ENCODE measurements at places on chromosomes 1 and 21.

- DNase-seq: no peak
These were observed 4.2 kb downstream of the ADORA3 start for GRCh38 chr1:111499026-111499785.

DNA sequence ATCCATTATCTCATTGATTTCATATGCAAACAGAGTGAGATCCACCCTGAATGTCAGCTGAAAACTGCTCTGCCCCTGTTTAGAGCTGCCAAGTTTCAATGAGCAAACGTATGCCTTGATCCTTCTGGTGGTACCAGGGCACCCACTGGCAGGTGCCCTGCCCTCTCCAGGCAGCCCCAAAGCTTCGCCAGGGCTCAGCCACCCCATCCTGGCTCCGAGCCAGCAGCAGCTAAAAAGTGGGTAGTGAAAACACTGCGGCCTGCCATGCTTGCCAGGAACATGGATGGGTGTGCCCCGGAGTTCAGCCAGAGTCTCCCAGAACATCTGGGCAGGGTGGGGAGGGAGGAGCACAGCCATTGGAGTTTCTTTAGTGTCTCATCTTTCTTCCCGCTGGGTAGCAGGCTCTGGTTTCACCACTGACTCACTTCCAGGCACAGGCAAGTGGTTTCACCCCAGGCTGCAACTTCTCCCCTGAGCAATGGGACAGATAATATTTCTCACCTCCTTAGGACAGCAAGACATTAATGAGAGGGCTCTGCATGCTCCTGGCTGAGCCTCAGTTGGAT lies 8.1 kb upstream of the LMX1A start:
- DNase-seq: peak; percentile 77

GRCh38 chr1:111497592-111497991 lies 5.8 kb downstream of the ADORA3 start:
- no peak for DNase-seq

- no peak for DNase-seq
These were observed 19.7 kb upstream of the AK2 start for GRCh38 chr1:33056426-33056825.

GRCh38 chr1:166282391-166283137 lies 115.8 kb upstream of the FAM78B start:
- DNase-seq: no peak

GRCh38 chr1:77273891-77274290 lies 7.9 kb upstream of the AK5 start:
- no peak for DNase-seq

- peak; percentile 58 for DNase-seq
These were observed 39.5 kb downstream of the TRIM11 start for GRCh38 chr1:228366866-228367741.

DNA sequence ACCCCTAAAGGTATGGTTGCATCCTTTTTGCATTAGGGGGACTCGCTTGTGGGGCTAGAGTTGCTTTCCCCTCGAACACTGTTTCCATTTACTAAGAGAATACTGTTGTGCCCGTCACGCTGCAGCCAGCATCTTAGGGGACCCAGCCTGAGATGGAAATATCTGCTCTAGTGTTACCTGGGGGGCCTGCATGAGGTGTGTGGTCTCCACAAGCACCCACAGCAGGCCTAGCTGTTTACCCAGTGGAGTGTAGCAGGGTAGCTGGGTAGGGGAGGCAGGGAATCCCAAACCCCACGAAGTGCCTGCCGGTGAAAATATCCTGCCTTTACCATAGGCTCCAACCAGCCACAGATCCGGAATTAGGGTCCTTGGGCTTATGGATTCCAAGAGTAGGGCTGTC lies 303.6 kb downstream of the PTPRU start:
- DNase-seq: peak; percentile 6

DNA sequence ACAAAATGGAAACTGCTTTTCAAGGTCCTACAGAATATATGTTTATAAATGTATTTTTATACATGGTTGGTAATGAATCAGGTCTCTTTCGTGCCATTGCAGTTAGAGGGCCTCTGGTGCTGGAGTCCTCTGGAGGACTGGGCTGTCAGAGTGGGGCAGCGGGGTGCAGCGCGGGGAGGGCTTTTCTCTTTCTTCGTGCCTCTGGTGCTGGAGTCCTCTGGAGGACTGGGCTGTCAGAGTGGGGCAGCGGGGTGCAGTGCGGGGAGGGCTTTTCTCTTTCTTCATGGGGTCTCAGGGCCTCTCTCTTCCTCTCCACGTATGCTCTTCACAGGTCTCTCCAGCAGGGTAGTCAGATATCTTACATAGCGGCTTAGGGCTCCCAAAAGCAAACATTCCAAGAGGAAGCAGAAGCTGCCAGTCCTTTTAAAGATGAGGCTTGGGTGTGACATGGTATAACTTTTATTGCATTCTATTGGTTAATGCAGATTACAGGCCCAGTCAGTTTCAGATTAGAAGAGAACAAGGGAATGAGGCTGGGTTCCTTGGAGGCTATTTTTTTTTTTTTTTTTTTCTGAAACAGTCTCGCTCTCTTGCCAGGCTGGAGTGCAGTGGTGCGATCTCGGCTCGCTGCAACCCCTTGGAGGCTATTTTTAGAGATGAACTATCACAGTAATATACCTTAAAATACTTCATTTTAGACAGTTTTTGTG lies 13.1 kb downstream of the SDCCAG8 start:
- DNase-seq: no peak

- peak; percentile 73 for DNase-seq
These were observed 39.8 kb downstream of the LHX4 start for GRCh38 chr1:180269645-180270529.

DNA sequence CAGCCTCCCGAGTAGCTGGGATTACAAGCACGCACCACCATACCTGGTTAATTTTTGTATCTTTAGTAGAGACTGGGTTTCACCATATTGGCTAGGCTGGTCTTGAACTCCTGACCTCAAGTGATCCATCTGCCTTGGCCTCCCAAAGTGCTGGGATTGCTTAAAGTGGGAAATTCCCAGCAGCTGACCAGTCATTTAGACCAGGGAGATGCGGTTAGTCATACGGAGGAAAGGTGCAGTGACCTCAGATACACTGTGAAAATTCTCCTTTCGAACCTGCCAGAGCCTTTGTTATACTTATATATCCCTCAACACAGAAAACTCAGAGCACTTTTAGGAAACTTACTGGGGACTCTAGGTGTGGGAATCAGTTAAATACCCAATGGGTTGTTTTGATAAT lies 39.6 kb downstream of the MAP10 start:
- DNase-seq: no peak

- DNase-seq: no peak
These were observed 16.8 kb downstream of the PPP1R12B start for GRCh38 chr1:202365092-202365815.

- DNase-seq: no peak
These were observed 77.0 kb downstream of the CTH start for GRCh38 chr1:70487910-70488665.

DNA sequence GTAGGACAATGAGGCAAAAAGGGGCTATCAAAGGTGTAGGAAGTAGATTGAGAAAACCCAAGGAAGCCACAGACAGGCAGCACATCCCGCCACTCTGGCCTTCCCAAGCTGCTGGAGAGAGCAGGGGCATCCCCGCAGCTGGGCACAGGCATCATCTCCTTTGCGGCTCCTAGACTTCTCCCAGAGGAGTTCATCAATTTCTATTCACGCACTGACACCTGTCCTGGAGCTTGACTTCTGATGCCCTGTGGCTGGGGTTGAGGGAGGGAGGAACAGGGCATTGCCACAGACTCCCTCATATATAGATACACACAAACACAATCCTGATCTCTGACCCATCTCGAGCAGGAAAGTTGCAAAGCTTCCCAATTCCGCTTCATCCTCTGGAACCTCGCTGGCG lies 1.9 kb upstream of the TFAP2E start:
- no peak for DNase-seq

DNA sequence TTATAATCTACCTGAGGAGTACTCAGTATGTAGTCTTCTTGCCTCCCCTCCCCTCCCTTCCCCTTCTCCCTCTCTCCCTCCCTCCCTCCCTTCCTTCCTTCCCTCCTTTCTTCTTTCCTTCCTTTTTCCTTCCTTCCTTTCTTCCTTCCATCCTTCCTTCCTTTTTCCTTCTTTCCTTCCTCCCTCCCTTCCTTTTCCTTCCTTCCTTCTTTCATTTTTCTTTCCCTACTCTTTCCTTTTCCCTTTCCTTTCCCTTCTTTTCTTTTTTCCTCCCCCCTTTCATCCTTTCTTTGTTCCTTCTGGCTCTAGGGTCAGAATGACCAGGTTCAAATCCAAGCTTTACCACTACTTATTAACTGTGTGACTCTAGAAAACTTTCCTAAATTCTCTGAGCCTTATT lies 48.5 kb upstream of the HAO2 start:
- no peak for DNase-seq

DNA sequence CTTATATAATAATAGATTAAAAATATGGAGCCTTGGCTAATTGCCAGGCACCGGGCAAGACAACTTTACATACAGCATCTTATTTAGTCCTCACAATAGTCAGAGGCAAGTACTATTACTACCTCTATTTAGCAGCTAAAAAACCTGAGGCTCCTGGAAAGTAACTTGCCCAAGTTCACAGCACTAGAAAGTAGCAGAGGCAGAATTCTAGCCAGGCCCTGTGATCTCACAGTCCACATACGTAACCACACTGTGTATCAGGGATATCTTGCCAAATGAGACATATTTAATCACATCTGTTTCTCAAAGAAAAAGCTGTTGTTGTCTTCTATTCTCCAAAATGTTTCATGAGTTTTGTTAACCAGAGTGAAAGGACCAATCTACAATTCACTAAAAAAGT lies 378.5 kb downstream of the PLPP3 start:
- DNase-seq: no peak

GRCh38 chr1:228275179-228275429 lies 67.3 kb downstream of the OBSCN start:
- no peak for DNase-seq

DNA sequence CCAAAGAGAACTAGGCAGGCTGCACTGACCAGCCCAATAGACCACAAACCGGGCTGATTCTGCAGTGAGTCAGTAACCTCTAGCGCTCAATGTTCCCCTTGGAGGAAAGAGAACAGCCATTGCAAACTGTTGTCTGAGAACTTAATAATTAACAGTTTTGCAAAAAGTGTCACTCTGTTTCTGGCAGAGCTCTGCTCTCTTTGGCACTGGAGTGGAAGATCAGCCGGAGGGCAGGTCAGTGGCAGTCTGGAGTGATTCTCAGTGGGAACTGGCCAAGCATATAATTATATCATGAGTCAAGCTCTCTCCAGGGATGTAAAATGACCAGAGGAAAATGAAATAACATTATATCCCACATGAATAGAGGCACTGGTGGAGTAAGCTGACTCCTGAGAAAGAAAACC lies 238.3 kb downstream of the HLX start:
- no peak for DNase-seq

GRCh38 chr21:25456672-25457071 lies 150.6 kb downstream of the MRPL39 start:
- no peak for DNase-seq

GRCh38 chr1:22096463-22096862 lies 44.0 kb downstream of the CDC42 start:
- no peak for DNase-seq

- no peak for DNase-seq
These were observed 76.4 kb upstream of the DSCAM start for GRCh38 chr21:40923407-40923806.

- no peak for DNase-seq
These were observed 183.6 kb downstream of the ETS2 start for GRCh38 chr21:38989379-38989744.

DNA sequence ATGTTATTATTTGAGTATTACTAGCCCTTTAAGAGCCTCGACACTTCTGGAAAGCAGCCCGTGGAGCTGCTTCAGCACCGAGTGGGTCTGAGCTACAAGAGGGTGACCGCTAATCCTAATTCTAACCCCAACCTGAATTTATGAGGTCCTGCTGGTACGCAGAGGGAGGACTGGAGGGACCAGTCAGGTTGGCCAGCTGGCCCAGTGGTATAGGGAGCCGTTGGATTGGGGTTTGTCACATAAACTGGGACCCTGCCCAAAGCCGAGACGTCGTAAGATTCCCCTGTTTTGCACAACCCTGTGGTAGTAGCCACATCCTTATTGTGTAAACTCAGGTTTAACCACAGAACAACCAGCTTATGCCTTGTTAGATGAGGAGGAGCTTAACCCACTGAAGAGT lies 60.8 kb upstream of the F3 start:
- no peak for DNase-seq

DNA sequence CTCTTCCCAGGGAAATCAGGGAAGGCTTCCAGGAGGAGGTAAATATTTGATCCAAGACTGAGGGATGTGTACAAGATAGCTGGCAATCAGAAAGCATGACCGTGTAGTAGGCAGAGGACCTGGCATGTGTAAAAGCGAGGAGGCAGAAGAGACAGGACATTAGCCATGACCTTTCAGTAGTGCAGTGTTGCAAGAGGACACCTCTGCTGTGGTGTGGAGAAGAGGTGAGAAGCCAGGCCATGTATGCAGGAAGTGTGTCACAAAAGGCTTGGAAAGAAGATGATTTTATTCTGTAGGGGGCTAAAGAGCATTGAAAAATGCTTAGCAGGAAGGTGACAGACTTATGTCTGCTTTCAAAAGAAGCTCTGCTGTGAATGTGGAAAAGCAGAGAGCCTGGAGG lies 381.0 kb downstream of the ZP4 start:
- DNase-seq: no peak

GRCh38 chr1:119081267-119081666 lies 59.2 kb downstream of the WARS2 start:
- no peak for DNase-seq

- no peak for DNase-seq
These were observed 36.2 kb upstream of the ZNF362 start for GRCh38 chr1:33219886-33220661.

- no peak for DNase-seq
These were observed at the start of gene LRRC42 for GRCh38 chr1:53946252-53947171. Gene LRRC42 (plus strand): TSS chr1:53946350. CDS start chr1:53952000, 5,650 bp downstream.

DNA sequence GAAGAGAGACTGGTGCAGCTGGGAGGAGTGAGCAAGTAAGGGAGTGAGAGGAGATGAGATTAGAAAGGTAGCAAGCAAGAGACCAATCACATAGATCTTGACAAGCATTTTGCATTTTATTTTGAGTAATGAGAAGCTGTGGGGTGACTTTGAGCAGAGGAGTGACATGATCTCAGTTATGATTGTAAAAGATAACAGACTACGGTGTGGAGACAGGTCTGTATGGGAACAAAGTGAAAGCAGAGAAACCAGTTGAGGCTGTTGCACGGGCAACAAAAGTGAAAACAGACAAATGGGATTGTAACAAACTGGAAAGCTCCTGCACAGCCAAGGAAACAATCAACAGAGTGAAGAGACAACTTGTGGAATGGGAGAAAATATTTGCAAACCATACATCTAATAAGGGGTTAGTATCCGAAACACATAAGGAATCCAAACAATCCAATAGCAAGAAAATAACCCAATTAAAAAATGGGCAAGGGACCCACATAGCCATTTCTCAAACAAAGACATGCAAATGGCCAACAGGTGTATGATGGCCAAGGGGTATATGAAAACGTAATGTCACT lies 68.4 kb downstream of the SNRPE start:
- no peak for DNase-seq

- no peak for DNase-seq
These were observed 2.5 kb upstream of the LMO4 start for GRCh38 chr1:87325982-87326738.

DNA sequence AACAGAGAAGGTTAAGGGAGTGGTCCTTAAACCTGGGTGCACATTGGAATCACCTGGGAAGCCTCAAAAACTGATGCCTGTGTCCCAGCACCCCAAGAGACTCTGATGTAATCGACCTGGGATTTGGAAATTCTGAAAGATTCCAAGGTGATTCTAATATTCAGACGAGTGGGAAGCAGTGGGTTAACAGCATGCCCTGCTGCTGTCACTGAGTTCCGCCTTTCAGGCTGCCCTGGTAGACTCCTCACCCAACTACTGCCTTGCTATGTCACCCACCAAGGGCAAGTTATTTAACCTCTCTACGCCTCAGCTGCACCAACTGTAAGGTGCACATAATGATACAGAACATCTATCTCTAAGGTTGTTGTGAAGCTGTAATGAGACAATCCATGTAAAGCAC lies 59.2 kb downstream of the CD34 start:
- no peak for DNase-seq
